ENCODE measurements at places on chromosomes 7 and 10.

- no peak for DNase-seq
These were observed 143.8 kb downstream of the ARHGAP21 start for GRCh38 chr10:24579906-24580305.

DNA sequence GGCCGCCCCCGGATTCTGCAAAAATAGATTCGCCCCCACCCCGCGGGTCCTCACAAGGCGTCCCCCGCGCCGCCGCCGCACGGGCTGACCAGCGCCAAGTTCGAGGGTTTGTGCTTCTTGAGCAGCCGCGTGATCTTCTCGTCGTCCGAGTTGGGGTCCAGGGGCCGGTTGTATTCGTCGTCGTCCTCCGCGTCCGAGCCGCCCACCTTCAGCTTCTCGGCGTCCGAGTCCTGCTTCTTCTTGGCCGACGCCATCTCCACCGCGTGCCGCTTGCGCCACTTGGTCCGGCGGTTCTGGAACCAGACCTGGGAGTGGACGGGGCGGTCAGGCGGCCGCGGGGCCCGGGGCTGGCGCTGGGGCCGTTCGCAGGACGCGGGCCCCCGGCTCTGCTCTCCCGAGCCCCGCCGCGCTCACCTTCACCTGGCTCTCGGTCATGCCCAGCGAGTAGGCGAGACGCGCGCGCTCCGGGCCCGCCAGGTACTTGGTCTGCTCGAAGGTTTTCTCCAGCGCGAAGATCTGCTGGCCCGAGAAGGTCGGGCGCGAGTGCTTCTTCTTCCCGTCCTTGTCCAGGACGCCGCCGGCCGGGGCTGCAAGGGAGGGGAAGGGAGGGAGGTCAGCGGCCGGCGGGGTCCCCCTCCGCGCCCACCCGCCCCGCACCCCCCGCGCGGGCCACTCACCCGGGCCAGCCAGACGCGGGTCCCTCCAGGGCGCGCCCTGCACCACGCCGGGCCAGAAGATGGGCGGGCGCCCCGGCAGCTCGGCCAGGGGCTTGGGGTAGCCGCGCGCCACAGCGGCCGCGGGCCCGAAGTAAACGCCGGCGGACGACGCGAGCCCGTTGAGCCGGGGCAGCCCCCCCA lies 853 bp downstream of the NKX6-2 start:
- DNase-seq: no peak

DNA sequence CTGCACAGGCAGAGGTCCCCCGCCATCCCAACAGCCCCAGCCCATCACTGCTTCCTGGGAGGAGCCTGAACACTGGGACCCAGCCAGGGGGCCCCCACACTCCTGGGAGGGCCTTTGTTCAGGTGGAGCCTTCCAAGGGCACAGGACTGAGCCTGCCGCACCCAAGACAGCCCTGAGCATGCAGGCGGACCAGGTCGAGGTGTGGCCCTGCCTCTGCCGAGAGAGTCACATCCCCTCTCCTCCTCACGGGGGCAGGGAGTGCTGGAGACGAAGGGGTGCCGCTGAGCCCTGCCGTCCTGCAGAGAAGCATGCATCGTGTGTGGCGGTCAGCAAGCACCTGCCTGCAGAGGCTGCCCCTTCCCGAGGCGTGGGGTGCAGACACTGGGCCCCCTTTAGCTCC lies 7.3 kb upstream of the MAFK start:
- no peak for DNase-seq

GRCh38 chr10:1408651-1409367 lies 328.5 kb downstream of the ADARB2 start:
- DNase-seq: no peak

DNA sequence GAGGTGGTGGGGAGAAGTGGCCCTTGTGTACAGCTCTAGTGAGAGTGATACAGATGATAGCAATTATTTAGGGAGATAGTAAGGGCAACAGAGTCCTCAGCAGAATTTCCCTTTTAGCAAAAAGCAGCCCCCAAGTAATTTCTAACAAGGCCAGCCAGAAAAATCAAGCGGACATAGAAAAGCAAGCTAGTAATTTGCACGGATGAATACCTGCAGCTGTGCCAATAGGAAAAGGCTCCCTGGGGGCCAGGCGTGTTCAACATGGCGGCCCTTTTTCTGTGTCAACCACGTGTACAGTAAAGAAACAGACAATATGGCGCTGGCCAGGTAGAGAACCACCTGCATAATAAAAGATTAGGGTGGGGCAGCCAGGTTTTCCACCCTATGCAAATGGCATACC lies 7.4 kb downstream of the MCM10 start:
- no peak for DNase-seq

DNA sequence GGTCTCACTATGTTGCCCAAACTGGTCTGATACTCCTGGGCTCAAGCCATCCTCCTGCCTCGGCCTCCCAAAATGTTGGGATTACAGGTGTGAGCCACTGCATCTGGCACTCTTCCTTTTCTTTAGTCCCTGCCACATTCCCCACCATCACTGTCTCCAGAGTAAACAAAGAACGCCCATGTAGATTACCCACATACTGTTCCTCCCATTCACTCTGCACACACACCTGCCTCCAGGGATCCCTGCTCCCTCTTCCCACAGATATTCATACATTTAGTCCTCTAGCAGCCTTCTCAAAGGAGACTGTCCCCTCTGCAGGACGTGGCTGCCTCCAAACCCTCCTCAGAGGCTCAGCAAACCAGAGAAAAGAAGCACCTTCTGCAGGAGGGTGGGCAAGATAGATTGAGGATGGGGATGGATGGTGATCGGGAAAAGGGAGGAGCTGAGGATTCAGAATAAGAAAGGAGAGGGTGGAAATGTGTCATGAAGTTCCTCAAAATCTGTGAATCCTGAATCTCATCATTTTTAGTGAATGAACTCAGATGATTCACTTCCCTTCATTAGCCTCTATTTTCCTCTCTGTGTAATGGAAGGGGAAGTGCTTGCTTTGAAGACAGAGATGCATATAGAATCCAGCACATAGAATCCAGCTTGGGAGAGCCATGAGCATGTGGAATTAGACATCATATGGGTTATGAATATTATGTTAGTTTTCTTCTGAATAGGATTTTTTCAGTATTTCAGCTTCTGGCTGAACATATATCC lies 5.5 kb upstream of the PLAU start:
- no peak for DNase-seq

- no peak for DNase-seq
These were observed 82.0 kb downstream of the LRMDA start for GRCh38 chr10:75513292-75513885.

DNA sequence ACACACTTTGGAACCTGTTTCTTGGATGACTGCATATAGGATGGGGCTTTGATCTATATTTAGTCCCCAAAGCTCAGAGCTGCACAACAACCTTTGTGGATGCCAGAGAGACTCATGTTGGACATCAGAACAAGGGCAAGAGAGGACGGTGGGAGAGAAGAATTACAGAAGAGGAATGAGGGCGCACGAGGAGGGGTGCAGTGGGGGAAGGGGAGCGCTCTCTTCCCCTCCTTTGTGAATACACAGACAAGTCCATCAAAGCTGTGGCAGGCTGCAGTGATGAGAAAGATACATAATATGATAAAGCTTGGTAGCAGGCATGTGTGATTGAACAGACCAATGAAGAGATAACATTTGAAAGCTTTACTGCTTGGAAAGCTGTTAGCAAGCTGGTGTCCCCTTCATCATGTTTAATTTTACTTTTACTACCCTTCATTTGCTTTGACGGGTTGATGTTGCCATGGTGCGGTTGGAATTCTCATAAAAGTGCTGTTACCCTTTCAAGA lies 857.8 kb downstream of the KCNMA1 start:
- DNase-seq: no peak

DNA sequence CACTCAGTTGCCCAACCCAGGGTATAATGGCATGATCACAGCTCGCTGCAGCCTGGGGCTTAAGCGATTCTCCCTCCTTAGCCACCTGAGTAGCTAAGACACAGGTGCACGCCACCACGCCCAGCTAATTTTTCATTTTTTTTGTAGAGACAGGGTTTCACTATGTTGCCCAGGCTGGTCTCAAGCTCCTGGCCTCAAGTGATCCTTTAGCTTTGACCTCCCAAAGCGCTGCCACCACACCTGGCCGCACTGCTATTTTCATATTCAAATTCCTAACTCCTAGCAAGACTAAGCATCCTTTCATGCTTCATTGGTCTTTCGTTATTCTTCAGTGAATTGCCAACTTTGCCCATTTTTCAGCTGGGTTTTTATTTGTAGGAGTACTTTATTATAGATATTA lies 30.4 kb upstream of the DAGLB start:
- DNase-seq: no peak

DNA sequence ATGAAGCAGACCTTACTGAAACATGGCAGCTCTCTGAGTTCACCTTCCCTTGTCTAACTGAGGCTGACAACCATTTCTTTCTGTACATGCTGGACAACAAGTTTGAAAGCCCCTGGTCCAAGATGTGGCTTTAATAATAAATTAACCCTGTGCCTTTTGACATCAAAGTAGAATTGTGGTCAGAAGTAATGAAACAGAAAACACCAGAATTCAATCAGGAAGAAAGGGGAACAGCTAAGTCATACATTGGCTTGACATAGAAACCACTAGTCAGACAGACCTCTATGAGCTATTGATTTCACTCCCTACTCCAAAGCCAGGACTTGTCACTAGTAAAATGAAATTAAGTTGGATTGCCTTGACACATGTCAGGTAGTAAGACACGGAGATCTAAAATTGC lies 175.2 kb upstream of the ASAH2 start:
- no peak for DNase-seq

DNA sequence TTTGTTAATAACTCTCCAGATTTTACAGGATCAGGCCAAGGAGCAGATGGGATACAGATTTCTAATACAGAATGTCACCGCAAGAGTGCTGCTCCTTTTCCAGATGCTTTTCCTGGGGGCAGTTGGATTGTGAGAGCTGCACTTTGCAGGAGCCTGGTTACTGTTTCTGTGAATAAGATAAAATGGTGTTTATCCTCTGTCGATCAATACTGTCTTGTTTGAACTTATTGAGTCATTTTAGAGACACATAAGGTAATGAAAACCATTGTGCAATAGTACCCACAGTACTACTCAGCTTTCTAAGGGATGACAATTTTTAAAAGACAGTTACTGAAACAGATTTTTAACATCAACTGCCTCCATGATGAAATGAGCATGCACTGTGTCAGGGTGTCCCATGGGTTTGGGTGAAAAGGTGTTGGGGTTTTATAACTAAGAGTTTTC lies 2.9 kb downstream of the A1CF start:
- DNase-seq: no peak
